ENCODE measurements at places on chromosomes 13 and 19.

DNA sequence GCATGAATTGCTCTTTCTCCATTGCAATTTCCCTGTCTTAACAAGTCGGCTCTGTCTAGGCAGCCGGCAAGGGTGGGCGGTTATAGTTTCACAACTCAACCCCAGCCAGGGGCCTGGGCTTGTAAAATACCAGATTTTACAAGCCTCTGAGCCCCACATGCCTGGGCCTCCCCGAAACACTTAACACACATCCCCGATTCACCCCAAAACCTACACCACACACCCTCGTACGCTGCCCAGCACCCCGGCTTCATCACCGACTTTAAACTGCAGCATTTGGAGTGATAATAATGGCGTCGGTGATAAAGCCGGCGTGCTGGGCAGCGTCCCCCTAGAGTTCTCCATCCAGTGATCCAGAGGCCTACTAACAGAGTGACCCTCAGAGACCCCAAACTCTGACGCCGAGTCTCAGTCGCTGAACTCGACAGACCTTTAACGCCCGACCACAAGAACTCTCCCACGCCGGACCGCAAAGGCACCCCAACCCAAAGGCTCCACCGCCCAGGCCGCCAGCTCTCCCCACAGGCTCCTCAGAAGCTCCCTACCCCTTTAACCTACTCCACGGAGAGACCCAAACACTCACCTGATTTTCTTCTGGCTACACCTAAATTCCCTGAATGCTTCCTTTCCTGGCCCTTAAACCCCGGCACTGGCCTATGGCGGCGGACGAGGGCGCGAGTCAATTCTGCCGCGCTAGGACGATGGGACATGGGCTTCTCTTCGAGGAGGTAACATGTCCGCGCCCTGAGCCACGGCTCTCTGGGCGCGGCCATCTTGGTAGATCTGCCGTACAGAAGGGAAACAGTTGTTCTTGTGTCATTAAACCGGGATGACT is at the start of gene ZNF649:
Gene ZNF649 (minus strand): TSS at position 687 of the 835 bp plus-strand sequence. CDS start 4,910 bp downstream, outside the sequence.
- DNase-seq = peak; percentile 75

DNA sequence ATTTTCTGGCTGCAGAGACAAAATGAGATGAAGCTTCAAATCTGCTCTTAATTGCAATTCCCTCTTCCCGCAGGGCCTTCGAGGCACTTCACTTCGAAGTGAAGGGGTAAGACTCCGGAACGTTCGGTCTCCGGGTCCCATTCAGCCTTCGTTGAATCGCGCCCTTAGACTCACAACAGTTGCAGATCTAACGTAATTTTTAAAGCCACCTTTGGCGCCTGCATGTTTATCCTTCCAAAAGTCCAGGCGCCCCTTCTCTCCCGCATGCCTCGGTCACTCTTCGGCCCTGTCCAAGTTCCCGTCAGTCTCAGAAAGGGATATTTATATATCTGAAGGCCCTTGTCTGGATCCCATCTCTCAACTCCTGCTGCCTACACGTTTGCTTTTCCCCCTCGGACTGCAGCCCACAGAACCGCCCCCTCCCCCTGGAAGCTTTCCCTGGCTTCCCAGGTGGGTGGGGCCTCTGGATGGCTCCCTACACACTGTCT is 915 bp upstream of the KCTD12 start:
- DNase-seq = no peak

GRCh38 chr19:47280183-47280797 is 5.6 kb downstream of the INAFM1 start:
- DNase-seq = no peak

- DNase-seq = no peak
These were observed 56.9 kb upstream of the KCTD4 start for GRCh38 chr13:45257638-45258333.

DNA sequence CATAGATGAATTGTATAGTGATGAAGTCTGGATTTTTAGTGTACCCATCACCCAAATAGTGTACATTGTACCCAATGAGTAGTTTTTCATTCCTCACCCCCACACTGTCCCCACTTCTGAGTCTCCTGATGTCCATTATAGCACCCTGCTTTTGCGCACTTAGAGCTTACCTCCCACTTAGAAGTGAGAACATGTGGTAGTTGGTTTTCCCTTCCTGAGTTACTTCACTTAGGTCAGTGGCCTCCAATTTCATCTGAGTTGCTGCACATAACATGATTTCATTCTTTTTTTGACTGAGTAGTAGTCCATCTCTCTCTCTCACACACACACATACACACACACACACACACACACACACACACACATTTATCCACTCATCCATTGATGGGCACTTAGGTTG is 43.2 kb upstream of the ALOX5AP start:
- no peak for DNase-seq

DNA sequence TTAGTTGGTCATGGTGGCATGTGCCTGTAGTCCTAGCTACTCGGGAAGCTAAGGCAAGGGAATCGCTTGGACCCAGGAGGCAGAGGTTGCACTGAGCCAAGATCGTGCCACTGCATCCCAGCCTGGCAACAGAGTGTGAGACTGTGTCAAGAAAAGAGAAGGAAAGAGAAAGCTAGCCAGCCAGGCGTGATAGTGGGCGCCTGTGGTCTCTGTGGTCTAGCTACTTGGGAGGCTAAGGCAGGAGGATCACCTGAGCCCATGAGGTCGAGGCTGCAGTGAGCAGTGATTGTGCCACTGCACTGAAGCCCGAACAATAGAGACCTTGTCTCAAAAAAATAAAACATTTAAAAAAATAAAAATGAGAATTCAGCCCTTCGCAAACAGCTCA is 33.3 kb downstream of the TIMM13 start:
- DNase-seq = no peak

DNA sequence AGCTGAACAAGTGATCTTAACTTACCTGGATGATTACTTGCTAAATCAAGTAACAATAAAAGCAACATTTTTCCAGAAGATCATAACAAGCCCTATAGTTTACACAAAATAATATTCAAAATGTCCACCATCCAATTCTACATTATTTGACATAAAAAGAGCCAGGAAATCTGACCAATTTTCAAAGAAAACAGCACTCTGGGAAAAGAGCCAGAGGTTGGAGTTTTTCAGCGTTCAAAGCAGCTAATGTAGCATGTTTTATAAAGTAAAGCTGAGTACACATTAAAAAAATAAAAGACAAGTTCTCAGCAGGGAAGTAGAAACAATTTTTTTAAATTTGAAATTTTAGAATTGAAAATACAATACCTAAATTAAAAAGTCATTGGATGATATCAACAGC is 62.6 kb downstream of the UFM1 start:
- DNase-seq = no peak

DNA sequence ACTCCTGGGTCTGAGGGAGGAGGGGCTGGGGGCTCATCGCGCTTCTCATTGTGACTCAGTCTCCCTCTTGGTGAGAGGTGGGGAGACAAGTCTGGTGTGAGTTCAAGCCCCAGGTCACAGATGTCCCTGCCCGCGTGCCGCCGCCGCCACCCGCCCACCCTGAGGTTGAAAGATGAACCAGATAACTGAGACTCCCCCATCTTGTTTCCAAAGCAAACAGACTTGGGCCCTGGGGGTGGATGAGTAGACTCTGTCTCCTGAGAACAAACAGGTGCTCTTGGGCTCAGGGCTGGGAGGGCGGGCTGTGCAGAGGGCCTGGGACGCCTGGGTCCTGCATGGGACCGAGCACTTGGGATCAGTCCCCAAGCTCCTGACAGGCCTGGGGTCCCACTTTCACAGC is 567 bp downstream of the SBK2 start:
- DNase-seq = no peak

DNA sequence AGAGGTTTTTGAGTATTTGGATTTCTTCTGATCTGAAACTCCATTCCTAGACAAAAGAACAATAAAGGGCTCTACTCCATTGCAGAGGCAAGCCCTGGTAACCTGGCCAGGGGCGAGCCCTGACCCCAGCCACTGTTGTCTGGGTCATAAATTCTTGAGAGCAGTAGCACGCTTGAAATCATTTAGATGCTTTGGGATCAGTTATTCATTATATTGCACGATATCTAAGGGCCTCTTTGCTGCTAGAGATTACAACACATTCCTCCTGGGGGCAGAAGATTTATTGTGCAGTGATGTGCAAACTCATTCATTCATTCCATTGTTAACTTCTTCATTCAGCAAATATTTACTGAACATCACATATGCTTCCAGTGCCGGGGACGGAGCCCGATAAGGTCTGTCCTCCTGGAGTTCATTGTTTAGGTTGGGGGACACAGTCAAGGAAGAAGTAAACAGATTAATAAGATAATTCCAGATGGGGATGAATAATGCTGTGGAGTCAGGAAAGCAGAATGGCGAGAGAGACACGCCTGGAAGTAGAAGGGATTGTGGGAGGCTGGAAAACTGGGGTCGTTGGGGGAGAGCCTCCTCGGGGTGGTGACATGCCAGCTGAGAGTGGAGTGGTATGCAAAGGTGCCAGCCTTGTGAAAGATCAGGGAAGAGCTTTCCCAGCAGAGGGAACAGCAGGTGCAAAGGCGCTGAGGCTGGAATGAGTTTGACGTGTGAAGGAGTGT is 34.9 kb downstream of the SIPA1L3 start:
- no peak for DNase-seq

GRCh38 chr13:25268561-25268960 is 18.7 kb downstream of the MTMR6 start:
- no peak for DNase-seq

DNA sequence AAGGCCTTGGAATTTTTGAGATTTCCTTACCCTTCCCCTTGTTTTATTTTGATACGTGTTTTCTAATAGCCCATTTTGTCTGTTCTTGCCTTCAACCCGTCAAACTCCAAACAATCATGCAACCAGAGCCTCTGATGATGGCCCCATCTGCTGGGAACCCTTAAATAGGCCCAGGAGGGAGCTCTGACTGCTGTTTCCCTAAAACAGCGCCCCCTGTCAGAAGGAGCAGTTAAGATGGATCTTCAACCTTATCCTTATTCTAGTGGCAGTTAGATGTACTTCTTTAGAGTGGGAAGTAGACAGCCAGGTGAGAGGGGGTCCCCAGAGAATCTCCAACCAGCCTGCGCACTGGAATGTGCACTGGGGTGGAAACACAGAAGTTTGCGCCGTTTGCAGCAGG is 1031.0 kb upstream of the PCDH9 start:
- no peak for DNase-seq

- no peak for DNase-seq
These were observed 897.2 kb downstream of the DIAPH3 start for GRCh38 chr13:59266478-59267063.

DNA sequence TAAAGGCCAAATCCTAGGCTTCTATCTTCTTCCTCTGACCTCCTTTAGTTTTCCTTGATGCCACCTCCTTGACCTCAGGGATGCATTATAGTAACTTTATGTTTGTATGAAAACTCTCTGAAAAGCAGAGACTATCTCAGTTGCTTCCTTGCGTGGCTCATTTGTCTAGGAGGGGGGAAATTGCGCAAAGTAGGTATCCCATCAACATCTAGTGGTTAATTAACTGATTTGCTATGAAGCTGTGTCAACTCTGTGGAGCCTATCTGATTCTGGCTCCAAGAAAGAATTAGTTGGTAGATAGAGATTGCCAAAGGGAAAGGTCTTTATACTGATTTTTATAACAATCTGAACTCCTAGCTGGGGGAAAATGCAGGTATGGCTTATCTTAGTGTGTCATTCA is 82.1 kb upstream of the FRY start:
- DNase-seq = no peak

- no peak for DNase-seq
These were observed 1.4 kb downstream of the SGCG start for GRCh38 chr13:23182142-23182541.

DNA sequence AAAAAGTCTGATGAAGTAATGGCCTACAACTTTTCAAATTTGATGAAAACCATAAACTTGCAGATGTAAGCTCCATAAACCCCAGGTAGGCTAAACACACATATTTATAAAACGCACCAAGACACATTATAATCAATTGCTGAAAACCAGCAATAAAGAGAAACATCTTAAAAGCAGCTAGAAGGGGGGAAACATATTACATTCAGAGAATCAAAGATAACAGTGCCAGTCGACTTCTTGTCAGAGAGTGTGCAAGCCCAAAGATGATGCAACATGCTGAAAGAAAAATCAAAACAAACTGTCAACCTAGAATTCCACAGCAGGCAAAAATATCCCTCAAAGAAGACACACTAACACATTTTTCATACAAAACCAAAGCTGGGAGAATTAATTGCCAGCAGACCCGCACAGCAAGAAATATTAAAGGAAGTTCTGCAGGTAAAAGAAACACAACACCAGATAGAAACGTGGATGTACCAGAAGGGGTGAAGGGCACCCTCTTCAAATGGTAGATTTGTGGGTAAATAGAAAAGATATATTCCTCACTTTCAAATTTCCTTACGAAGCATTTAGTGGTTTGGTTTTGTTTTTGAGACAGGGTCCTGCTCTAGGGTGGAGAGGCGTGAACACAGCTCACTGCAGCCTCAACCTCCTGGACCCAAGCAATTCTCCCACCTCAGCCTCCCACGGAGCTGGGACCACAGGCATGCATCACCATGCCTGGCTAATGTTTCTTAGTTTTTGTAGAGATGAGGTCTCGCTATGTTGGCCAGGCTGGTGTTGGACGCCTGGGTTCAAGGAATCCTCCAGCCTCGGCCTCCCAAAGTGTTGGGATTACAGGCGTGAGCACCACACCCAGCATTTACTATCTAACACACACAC is 16.5 kb upstream of the ATP1A3 start:
- DNase-seq = no peak

- DNase-seq = no peak
These were observed 15.0 kb upstream of the DHRS12 start for GRCh38 chr13:51818781-51819511.

DNA sequence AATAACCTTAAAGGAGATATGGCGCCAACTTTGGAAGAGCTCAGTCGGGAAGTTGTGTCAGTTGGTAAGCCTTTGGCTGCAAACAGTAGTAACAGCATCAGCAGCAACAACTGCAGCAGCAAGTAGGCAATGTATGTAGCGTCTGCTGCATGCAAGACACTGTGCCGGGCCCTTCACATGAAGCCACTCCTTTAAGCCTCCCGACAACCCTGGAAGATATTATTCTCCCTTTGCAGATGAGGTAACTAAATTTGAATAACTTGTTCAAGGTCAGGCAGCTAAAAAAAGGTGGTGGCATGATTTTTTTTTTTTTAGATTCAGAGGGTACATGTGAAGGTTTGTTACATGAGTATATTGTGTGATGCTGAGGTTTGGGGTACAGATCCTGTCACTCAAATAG is 19.7 kb downstream of the SIPA1L3 start:
- DNase-seq = no peak

GRCh38 chr13:42040730-42041010 is 7.8 kb upstream of the DGKH start:
- no peak for DNase-seq

- no peak for DNase-seq
These were observed 72.8 kb downstream of the CCDC70 start for GRCh38 chr13:51934461-51935087.

DNA sequence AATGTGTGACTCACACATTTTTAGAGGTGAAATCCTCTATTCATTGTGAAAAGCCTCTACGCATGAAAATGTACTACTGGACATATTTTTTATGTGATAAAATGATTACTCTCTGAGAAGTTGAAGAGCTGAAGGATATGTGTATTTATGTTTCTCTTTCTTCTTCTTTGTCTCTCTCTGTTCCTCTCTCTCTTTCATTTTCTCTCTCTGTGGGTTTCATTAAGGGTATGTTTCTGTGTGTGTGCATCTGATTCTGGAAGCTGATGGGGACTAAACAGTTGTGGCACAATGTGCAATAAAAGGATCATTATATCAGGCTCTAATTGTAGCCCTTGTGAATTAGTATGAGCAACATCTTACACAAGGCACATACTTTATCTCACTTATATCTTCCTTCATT is 867.7 kb downstream of the PCDH9 start:
- DNase-seq = no peak

All from tibial nerve (tissue), 4 donors.